ENCODE measurements at places on chromosomes 5 and 9.

DNA sequence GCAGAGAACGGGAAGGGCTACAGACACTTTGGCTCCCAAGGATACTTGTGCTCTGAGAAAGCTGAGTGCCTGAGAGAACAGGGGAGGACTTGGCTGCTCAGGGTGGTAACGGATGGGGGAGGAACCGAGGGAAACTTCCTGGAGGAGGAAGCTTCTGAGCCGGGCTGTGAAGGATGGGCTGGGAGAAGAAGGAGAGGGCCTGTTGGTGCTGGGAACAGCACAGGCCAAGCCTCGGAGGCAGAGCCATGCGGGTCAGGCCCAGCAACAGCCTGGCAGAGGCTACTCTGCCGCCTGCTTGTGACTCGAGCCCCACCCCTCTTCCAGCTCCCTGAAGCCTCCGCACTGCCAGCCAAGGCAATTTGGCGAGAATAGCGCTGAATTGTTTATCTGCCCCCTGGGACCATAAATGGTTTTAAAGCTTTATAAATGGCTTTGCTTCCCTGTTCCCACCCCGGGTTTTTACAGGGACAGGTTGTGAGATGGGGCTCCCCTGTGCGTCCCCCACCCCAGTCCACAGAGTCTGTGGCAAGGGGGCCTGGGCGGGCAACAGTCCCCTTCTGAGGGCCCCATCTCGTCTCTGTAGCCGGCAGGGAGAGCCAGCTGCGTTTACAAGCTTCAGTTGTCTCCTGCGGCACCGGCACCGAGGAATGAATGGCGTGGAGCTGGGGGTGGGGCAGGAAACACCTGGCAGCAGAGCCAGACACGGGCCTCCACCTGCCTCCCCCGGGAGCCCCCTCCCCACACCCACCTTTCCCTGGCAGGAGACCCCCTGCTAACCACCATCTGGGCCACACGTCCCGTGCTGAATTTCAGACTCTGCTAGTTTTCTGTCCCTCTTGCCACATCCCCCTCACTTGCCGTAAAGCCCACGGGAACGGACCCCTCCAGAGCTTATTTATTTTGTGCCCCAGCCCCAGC, 24.4 kb downstream of the FAM163B start:
- no peak for DNase-seq

- peak; percentile 4 for DNase-seq
Observed at GRCh38 chr9:81256368-81256767, 433.0 kb downstream of the TLE1 start.

- no peak for DNase-seq
Observed at GRCh38 chr9:33102551-33103210, 26.2 kb upstream of the SMU1 start.

DNA sequence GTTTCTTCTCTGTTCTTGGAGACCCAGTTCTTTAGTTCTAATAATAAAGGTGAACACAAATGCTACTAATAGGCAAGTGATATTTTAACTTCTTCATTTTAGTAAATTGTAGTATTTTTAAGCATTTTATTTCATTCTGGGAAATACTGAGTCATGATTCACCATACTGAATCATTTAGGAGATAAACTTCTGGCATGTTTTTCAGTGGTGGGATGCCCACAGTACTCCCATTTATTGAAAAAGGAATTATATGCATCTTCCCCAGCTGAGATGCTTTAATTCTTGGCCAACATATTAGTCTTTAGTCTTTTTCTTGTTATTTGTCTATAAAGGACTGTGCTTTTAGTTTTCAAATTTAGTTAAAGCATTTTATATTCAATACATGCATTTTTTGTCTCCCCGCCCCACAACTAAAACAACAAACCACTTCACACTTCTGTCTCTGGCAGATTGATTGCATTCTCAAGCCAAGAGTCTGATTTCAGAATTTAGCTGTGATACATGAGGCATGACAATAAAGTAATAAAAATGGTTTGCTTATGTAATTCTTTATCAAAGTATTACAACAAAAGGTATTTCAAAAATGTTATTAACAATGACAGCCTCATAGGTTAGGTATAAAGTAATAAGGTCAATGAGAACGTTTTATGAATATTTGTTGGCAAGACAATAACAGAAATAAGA, 125.2 kb upstream of the CDH18 start:
- no peak for DNase-seq

DNA sequence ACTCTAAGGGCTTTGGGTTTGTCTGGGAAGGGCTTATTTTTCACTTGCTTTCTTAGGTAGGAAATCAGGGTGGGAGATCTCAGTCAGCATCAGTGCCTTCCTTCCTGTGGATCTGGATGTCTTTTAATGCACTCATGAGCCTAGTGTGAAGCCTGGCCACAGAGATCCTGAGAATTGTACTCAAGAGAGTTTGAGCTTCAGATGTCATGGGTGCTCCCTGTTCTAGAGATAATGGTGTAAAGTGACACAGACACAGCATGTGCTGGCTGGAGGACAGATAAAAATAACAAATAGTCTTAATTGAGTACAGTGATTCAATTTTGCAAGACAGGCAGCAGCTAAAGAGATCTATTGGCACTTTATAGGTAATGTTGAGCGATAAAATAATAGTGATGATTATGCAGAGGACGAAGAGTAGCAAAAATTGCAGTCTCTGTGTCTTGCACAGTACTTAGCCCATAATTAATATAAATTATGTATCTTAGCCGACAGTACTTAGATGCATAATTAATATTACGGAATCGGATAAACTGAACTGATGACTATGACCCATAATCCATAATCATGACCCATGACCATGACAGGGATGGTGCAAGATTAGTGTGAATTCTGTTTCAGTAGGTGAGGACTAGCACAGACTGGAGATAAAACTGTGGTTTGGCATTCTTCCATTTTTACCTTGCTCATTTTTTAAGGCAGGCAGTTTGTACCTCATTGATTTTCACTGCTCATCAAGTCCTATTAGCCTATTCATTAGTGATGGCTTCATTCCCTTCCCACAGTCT, 408.7 kb upstream of the PIK3R1 start:
- DNase-seq: no peak

- no peak for DNase-seq
Observed at GRCh38 chr9:3736161-3736560, 210.4 kb upstream of the RFX3 start.

DNA sequence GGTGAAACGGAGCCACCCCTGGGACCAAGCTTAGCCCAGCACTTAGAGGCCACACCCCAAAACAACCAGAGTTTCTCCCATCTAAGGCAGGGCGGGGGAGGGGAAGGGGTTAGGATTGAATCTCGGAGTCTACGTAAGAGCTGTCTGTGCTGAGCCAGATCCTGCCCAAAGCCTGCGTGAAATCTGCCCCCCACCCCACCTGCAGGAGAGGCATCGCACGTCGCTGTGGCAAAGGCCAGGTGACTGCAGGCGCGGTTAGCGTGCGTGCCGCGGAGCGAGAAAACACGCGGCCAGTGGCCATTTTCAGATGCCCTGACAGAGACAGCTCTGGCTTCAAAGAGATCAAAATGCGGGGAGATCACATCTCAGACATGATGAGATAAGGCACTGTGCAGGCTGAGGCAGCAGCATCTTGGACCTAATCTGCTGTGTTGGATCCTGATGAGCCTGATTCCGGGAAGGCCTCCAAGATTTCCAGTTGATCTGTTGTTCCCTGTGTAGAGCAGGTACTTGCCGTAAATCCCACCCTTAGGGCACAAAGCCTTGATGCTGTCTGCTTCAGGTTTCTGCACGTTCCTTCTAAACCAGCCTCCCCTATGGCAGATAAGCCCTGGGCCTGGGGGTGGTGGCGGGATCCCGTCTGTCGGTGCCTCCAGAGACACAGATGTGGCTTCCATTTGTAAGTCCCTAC, 2.5 kb upstream of the QSOX2 start:
- no peak for DNase-seq

DNA sequence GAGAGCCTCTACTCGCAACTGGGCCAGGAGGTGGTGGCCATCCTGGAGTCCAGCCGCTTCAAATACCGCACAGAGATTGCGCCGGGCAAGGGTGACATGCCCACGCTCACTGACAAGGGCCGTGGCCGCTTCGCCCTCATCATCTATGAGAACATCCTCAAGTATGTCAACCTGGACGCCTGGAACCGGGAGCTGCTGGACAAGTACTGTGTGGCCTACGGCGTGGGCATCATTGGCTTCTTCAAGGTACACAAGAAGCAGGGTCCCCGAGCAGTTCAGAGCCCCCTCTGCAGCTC, 13.5 kb downstream of the NDST1 start:
- DNase-seq: no peak

DNA sequence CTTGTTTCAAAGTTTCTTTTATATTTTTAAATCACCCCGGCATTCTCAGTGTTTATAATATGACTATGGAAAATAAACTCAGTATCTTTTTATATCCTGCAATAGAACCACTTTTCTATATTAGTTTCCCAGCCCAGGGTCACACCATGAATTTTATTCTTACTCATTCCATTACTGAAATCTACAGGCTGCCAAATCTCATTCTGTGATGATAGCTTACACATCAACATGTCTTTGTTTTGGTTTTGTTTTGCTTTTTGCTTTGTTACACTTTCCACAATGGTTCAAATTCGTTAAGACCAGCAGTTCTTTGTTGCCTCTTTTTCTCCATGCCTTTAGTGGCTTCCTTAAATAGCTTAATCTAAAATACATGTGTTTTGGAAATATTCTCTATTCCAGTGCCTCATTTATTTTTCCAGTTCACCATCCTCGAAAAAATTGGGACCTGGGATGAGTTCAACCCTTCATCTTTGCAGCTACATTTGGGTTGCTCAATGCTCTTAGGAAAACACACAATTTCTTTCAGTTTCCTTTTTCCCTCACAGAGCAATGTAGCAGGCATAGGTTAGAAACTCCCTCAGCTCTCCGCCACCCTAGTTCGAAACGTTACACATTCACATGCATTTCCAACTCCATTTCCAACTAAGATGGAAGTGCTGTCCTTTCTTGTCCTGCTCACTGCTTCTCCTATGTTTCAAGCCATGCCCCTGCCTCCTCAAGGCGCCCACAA, 1146.3 kb downstream of the MAT2B start:
- no peak for DNase-seq

GRCh38 chr5:135236908-135237747, 161.9 kb downstream of the MACROH2A1 start:
- DNase-seq: no peak

DNA sequence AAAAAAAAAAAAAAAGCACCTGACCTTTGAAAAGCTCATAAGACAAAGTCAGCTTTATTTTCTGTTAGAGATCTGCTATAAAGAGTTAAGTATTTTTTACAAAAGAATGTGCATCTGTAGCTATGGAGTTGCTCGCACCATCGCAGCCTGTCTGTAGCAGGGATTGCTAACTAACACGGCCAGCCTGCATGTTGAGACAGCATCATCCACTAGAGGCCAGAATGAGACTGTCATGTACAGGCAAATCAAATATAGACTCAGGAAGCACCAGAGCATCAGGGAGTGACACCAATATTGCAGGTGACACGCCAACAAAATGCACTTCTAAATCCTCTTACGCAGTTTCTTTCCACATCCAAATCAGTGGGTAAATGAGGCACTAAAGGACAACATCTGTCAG, 136.3 kb upstream of the RASEF start:
- peak; percentile 24 for DNase-seq

- no peak for DNase-seq
Observed at GRCh38 chr5:10578869-10579268, 15.0 kb downstream of the ANKRD33B start.

DNA sequence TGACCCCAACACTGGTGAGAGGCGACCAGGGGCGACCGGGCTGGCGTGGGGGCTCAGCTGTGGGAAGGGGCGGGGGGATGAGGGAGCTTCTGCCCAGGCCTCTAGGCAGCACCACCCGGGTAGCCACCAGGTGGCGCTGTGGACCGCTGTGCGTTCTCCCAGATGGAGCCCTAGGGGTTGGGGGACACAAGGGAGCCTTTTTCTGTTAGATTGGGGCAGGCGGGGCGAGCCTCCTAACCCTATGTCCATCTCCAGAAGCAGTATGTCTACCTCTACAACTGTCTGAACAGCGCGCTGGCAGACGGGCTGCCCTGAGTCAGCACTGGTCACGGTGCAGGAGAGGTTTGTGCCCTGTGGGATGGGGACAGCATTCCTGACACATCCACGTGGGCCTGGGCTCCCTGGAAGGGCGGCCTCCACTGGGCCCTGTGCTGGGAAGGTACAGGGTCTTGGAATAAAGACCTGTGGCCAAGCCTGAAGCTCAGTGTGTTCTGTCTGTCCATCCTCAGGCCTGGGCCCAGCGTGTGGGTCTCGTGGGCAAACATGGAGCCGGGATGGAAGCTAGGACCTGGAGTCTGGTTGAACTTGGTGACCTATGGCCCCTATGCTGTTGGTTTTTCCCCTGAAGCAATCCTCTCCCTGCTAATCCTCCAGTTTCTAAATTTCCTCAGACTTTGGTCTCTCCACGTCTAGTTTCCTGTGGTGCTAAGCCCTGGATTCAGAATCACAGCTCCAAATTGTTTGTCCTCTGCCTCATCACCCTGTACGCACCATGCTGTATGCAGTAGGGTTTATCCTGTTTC, 23.1 kb upstream of the SPTLC1 start:
- DNase-seq: peak; percentile 45

DNA sequence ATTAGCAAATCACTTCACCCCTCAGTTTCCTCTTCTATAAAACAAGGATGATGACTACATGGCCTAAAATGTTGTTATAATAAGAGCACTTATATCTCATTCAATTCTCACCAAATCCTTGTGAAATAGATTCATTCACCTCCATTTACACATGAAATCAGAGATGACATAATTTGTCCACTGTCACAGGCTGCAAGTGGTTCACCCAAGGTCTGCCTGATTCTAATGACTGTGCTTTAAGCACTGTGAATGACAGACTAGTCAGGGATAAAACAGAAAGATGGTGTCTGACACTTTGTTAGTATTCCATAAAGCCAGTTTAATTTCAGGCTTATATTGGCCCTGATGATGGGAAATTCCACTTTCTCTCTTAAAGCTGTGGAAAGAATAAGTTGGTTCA, 209.5 kb downstream of the MAPKAP1 start:
- no peak for DNase-seq

DNA sequence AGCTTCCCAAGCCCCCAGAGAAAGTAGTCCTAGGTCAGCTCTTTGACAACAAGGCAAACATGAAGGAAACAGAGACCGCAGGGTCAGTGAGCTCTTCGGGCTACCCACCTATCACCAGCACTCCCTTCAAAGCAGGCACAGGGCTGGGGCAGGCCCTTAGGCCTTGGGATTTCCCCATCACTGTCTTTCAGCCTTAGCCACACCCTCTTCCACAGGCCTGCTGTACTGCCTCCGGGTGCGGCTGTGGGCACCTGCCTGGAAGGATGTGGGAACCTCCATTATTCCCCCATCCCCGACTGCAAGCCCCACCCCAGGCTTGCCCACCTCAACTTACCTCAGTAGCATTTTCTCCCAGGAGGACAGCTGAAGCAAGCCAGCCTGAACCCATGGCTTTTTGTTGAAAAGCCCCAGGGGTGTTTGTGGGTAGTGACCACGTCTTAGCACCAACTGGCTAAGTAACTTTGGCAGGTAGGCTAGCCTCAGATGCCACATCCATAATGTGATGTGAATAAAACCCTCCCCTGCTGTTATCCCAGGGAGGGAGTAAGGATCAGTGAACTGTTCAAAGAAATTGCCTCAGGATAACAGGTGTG, 100.2 kb downstream of the PIK3R1 start:
- no peak for DNase-seq
